Brain pericyte (primary cell): ENCODE measurements at places on chromosomes 3 and 15.

GRCh38 chr3:189458528-189458927 lies 172.7 kb upstream of the TP63 start:
- DNase-seq: peak; percentile 5

- DNase-seq: no peak
Measured at GRCh38 chr3:132145833-132146232, 111.0 kb upstream of the CPNE4 start.

DNA sequence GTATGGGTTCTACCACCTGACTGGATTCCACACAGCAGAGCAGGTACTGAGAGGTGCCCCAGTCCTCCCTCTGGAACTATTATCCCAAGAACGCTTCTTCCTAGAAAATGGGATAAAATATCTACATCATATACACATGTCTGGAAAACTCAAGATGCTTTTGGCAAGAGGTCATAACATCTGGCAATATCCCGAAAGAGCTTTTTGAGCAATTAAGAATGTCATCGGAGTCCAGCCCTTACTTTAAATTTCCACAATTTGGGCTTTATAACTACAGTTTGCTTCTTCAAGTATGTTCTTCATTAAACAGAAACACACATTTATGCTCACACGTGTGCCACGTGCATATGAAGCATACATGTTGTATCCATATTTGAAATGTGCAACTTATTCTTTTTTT lies 365.9 kb upstream of the THBS1 start:
- DNase-seq: no peak

DNA sequence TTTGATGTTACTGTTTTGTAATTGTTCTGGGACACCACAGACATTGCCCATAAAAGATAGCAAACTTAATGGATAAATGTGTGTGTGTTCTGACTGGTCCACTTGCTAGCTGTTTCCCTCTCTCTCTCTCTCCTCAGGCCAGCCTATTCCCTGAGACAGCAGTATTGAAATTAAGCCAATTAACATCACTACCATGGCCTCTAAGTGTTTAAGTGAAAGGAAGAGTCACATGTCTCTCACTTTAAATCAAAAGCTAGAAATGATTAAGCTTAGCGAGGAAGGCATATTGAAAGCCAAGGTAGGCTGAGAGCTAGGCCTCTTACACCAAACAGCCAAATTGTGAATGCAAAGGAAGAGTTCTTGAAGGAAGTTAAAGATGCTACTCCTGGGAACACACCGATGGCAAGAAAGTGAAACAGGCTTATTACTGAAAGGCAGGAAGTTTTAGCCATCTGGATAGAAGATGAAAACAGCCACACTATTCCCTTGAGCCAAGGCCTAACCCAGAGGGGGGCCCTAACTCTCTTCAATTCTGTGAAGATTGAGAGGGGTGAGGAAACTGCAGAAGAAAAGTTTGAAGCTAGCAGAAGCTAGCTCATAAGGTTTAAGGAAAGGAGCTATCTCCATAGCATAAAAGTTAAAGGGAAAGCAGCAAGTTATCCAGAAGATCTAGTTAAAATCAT lies 295.1 kb downstream of the CHST2 start:
- DNase-seq: no peak

GRCh38 chr3:123593381-123593780 lies 8.5 kb upstream of the HACD2 start:
- DNase-seq: no peak

- DNase-seq: no peak
Measured at GRCh38 chr3:62722344-62722743, 152.9 kb downstream of the CADPS start.

DNA sequence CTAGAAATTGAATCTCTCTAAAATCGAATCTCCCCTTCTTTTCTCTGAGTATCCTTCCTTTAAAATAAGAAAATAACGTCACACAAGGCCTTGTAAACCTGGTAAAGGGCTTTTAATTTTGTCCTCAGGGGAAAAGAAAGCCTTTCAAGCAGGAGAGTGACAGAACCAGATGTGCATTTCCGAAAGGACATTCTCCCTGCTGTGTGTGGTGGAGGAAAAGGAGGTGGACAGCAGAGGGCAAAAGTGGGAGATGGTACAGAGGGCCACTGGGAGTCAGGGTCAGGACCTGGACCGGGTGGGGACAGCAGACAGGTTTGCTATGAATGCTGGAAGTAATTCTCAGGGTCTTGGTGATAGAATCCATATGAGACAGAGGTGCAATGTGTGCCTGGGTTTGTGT lies 127.6 kb downstream of the RORA start:
- no peak for DNase-seq

- DNase-seq: no peak
Measured at GRCh38 chr15:83250781-83251180, 33.7 kb downstream of the BNC1 start.

DNA sequence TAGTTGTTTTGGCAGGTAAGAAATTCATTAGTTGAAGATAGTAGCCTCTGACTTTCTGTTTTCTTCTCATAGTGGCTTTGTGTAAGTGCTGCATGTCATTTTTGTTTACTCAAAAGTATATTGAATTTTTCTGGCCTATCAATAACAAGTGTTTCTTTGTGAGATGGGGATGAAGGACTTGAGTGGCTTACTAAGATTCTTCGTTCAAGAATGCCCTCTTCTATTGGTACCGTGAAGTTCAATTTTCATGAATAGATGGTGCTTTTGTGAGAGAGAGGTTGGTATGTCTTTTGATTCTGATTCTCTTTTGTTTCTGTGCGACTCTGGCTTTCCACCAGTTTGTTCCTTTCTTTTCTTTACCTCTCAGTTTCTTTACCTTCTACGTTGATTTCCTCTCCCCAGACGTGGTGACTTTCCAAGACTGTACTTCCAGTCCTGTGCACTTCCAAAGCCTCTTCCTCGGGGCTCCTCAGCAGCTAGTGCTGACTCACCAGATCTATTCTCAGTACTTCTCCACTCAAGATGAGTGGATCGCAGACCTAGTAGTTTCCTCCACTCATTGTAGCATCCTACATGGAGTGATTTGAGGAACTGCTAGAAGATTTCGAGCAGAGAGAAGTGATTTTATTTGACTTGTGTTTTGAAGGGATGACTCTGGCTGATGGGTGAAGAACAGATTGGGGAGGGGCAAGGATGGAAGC lies 82.0 kb upstream of the EPHB3 start:
- DNase-seq: no peak

DNA sequence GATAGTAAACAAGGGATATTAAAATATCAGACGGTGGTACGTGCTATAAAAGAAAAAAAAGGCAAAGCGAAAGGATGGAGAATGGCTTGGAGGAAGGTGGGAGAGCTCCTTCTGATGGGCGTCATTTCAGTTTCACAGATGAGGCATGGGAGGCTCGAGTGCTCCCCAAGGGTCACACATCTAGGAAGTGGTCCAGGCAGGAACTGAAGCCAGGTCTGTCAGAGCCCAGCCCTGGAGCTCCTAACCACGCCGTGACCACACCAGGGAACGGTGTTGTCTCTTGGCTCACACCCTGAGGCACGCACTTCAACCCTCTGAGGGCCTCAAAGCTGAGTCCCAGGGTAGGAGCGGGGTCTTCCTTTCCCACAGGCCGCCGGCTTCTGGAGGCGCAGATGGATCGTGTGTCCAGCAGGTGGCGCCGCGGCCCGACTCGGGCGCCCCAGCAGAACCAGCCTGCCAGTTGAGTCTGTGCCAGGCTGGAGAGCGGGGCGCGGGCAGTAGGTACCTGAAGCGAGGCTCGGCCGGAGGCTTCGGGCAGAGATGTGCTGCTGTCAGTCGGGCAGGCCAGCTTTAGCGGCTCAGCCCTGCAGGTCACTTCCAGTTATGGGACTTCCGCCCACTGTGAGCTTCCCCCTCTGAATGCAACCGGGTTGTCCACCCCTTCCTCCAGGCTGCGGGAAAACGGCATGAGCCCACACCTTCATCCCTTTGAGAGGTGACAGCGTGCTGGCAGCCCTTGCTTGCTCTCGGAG lies 68.1 kb downstream of the SLC6A1 start:
- DNase-seq: no peak

DNA sequence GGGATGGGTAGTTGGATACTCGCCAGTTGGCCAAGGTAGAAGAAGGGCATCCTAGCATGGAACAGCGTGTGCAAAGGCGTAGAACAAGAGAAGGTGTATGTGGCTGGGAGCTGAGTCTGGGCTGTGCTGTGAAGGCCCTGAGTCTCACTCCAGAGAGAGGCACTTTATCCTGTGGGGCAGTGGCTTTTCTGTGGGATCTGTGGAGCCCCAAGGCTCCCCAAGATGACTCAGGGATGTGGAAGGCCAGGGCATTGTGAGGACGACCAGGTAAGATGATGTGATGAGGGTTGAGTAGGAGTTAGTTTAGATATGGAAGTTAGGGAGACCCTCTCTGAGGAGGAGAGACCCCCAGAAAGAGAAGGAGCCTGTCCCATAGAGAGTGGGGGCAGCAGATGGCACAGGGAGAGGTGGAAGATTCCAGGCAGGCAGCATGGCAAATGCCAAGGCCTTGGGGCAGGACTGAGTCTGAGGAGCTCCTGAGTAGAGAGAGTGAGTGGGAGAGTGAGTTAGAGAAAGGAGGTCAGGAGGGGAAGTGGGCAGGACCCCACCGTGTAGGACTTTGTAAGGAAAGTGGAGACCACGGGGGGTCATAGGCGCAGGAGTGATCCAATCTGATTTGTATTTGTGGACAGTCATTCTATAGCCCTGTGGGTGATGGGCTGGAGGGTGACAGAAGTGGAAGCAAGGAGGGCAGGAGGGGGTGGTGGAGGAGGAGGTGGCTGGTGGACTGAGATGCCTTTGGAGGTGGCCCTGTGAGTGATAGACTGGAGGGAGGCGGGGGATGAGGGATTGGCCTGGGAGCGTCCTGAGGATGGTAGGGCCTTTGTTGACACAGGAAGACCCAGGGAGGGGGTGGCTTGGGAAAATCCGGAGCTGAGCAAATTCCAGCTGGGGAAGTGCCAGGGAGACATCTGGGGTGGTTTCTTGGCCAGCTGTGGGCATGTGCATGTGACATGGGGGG lies 50.3 kb downstream of the FBLN2 start:
- no peak for DNase-seq

DNA sequence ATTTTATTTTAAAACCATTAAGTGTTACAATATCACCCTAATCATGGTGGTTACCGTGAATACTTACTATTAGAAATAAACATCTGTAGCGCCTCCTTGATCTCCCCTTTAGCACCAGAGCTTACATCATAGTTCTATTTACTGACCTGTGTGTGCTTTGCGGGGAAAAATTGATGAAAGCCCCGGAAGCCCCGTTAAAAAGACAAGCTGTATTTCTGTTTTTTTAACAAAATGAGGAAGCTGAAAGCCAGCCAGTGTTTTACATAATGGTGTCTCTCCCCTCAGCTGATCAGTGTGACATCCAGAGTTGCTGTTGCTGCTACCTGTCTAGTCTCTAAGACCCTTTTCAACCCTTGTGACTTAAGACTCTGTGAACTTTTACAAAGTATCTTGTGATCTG lies 100.8 kb downstream of the OPA1 start:
- DNase-seq: no peak

DNA sequence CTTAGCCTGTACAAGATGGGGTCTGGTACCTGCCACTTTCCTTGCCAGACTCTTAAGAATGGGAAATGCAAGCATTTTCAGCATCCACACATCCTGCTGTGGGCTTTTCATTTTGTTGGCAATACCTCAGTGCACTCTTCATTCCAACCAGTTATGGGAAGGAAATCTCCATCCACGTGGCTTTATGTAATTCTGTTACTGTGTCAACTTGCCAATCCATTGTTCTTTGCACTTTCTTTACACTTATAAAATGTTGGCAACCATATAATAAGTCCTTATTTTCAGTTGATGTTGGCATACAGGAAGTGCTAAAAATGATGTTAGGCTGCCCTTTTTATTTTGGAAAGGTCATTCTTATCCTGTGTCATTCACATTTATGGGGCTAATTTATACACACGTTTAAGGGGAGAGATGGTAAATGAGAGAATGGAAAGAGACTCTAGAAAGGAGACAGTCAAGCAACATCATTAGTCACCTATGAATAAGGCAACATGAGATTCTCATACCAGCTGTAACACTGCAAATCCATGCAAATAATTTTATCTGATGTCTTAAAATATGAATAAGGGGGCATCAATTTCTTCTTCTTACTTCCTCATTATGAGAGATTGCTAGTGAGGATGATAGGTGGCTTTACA lies 238.7 kb downstream of the CHST2 start:
- no peak for DNase-seq

DNA sequence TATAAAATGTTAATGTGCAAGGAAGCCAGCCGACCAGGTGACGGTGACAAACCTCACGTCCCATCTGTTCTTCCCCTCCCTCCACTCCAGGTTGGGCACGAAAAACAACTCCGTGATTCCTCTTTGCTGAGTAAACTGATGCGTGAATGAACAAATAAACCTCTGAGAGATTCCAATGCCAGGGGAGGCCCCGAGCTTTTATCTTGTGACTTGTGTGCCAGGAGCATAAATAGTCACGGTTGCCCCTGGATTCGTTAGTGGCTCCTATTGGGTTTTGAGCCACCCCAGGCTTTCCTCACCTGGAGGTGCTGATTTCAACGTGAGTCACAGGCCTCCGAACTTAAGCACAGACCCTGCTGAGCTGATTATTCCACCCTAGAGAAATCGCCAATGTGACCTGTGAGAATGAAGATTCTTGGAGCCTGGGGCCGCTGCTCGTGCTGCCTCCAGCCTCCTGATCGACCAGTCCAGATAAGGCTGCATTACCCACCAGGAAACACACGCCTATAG lies 119.2 kb downstream of the SHQ1 start:
- no peak for DNase-seq

GRCh38 chr3:179451265-179452175 lies at the start of gene GNB4:
GNB4 (minus strand) TSS chr3:179451470; CDS start chr3:179426200, 25,270 bp downstream.
- DNase-seq: peak; percentile 49
